LoVo (cell line): ENCODE measurements at places on chromosomes 13 and 19.

GRCh38 chr13:41565846-41566245 lies 108.5 kb downstream of the RGCC start:
- no peak for DNase-seq

DNA sequence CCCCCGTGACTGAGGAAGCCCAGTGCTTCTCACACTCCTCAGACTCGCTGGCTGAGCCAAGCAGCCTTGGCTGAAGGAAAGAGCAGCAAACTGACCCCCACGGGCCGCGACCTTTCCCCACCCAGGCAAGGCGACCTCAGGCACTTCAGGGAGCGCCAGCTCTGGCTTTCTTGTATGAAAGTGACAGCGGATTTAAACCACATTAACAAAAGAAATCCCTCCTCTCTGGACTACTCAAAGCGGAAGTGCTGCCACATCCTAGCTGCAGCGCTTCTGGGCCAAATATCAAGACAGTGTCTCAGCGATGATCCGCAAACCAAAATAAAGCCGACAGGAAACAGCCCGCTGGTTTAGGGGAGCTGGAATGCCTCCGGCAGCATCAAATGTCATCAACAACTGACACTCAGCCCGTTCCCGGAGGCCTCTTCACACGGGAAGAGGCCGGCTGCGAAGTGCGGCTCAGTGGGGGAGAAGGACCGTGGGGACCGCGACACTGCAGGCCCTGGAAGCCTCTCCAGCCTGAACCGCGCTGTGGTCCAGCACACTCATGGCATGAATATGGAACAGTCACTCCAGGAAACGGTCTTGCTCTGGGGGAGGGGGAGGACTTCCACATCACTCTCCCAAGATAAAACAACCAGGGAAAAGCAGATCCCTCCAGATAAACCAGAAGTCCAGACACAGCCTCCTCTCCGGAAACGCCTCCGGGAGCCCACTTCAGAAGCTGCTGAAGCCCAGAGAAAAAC lies 1.4 kb downstream of the RASA3 start:
- no peak for DNase-seq

DNA sequence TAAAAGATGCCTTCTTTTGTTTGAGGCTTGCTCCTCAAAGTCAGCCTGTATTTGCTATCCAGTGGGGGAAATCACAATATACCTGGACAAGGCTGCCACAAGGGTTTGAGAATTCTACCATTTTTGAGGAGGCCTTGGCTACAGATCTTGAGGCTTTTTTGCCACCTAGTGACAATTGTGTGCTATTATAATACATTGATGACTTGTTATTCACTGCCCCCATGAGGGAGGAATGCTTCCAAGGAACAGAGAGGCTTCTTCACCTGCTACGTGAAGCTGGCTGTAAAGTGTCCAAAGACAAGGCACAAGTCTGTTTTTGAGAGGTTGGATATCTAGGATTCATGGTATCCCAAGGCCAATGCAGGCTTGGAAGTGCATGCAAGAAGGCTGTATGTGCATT lies 72.5 kb downstream of the ZNF708 start:
- no peak for DNase-seq

DNA sequence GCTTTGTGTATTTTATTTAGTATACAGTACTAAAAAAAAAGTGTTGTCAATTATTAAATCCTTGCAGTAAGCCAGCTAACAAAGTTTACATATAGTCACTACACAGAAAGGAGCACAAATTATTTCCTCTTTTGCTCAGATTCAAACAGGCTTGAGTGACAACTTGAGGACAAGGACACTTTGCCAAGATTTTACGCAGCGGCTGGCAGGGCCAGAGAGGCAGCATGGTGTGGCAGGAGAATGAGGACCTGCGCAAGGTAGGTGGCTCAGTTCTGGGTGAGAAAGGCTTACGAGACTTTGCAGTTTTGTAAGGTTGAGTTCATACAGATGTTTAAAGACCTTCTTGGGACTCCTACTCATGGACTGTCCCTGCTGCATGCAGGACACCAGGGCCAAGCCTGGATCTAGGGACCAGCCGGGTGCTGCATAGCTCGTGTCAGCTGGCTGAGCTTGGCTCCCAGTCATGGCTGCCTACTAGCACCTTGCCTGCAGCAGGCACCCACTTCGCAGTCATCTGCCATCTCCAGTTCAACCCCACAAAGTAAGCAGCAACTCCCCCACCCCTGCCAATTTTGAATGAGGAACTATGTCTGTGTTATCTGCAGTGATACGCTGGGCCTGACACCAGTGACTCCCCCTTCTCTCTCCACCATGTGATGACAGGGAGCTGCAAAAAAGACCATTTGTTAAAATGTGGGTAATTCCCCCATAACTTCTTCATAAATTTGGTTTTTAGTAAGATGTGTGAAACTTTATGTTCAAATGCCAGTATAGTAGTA lies 3.7 kb upstream of the TUBA3C start:
- DNase-seq, result no peak

DNA sequence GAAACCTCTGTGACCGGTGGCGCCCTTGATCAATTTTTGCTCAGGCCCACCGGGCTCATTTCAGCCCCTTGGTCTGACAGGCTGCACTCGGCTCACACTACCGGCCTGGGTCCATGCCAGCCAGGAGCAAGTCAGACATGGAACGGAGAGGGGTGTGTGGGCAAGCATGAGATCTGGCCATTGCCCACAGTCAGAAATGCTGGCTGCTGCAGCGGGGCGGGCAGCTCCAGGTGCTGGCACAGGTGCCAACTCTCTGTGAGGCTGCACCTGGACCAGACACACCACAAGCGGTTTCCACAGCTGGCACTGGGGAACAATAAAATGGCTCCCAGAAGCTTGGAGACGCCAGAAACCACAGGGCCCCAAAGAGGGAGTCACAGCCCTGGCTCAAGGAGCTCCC lies 43.6 kb upstream of the LPAR6 start:
- no peak for DNase-seq

- DNase-seq, result peak; percentile 85
Measured at GRCh38 chr19:41144403-41144802, 30.2 kb downstream of the CYP2F1 start.

- DNase-seq, result peak; percentile 83
Measured at GRCh38 chr13:41696163-41697003, 239.0 kb downstream of the RGCC start.

GRCh38 chr19:48965040-48965805 lies at the start of gene FTL:
TSS of gene FTL (plus strand) at chr19:48965309. CDS start at chr19:48965508, 199 bp downstream.
- DNase-seq, result peak; percentile 94

GRCh38 chr13:31045286-31046081 lies 113.0 kb downstream of the TEX26 start:
- peak; percentile 92 for DNase-seq

GRCh38 chr13:31774186-31774750 lies 34.9 kb downstream of the RXFP2 start:
- DNase-seq, result no peak

DNA sequence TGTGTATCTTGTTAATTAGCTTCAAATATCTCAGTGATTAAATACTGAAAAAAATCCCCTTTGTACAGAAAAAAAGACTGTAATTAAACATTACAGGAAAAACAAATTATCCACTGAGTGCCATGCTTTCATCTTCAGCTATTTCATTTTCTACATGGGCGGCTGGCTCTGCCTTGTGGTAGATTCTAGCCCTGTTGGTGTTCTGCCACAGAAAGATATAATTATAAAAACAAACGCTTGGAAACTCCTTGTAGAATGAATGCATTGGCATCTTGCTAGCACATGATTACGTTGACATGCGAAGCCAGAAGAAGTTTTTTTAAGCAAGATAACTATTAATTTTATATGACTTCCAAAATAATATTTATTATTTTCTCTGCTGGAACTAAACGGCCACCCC lies 496.8 kb downstream of the MYO16 start:
- no peak for DNase-seq

GRCh38 chr13:107900775-107901174 lies 314.6 kb downstream of the LIG4 start:
- DNase-seq, result no peak

GRCh38 chr19:28686756-28687155 lies 526.2 kb downstream of the UQCRFS1 start:
- no peak for DNase-seq

DNA sequence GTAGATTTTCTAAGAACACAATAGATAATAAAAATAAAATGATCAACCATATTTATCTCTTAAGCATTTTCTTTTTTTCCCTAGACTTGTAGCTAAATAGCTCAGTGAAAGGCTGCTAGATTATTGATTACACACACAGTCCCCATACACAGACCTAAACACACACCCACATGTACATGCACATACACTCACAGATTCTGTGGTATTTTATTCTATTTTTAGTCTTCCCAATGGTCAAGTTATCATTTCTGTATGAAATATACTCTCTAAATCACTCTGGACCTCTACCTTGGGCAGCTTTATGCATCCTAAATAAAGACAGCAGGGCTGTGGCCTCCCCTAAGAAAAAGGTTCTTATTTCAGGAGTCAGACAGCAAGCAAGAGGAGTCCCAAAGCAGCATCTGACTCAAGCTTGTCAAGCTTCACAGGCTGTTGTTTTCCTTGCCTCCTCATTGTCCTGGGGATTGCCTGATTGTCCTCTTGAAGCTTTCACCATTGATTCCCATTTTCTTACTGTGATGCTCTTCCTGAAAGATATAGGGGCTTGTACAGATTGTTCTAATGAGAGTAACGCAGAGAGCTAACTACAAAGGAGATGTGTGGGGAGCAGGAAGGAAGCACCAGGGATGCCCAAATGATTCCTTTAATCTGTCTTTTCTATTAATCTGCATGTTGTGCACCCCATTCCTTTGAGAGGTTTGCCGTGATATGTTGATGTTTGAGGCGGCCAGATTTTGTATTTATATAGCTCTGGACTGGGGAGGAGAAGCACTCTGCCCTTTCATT lies 986.5 kb downstream of the PCDH17 start:
- DNase-seq, result no peak

GRCh38 chr19:18310966-18311365 lies 11.9 kb downstream of the LSM4 start:
- no peak for DNase-seq

DNA sequence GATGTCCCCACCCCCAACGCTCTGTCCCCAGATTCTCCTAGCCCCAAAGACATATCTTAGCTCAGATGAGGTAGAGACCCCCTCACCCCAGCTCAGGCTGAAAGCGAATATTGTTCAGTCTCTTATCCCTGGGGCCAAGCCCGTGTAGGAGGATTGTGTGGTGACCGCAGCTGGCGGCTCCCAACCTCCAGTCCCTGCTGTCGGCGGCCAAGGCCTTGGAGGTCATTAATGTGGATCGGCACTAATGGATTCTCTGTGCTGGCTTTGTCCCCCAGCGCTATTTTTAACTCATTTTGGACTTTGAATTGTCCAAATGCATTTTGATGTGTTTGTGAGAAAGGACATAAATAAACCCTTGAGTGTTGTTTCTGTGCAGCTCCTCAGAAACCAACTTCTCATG lies 124.2 kb downstream of the UQCRFS1 start:
- DNase-seq, result no peak

DNA sequence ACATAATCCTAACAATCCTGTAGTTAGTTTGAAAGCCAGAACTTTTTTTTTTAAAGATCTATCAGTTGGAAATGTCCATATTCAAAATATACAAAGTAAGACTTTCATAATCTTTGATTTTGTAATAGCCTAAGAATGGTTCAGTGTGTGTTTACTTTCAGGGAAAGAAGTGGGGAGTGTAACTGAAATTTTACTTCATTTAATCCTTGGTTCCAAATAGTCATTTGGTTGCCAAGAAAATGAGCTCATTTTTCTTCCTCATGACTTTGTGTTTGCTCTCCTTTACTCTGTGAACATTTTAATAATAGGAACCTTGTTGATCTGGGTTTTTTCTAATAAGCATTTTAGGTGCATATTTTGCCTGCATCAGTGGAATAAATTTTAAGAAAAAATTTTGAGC lies 278.8 kb downstream of the SLITRK6 start:
- DNase-seq, result no peak

DNA sequence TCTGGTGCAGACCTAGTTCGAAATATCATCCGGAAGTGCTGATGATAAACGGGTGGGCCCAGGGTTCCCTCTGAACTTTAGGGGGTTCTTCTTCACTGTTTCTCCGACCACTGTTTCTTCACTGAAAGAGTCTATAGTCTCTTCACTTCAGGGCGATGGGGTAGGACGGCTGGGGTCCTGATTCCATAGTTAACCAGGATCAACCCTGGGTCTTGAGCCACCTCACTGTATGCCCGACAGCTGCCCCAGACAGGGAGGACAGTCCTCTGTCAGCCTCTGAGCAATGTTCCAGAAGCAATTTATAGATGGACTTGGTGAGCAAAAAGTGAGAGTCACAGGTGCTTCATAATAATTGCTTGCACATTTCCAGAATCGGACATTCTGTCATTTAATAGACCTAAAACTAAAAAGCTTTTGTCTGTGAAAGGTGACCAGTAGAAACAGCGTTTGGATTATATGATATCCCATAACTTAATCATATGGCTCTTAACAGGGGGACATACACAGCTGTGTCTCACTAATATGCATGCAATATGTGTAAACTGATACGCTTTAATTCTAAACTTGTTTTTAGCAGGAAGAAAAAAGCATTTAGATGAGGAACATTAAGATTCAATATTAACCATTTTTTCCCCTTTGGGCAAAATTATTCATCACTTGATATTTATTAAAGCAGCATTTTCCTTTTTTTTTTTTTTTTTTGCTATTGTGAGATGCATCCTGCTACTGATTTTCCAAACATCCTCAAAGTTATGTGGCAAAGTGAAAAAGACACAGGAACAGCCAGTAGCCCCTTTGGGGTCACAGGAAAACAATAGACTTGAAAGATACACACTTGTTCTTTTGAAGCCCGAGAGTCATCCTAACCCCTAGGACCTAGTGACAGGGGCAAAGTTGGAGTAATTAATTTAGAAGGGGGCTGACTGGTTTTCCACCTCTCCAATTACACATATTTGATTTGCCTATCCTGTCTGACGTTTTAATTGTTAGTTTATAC lies 277.0 kb downstream of the ZNF536 start:
- no peak for DNase-seq

DNA sequence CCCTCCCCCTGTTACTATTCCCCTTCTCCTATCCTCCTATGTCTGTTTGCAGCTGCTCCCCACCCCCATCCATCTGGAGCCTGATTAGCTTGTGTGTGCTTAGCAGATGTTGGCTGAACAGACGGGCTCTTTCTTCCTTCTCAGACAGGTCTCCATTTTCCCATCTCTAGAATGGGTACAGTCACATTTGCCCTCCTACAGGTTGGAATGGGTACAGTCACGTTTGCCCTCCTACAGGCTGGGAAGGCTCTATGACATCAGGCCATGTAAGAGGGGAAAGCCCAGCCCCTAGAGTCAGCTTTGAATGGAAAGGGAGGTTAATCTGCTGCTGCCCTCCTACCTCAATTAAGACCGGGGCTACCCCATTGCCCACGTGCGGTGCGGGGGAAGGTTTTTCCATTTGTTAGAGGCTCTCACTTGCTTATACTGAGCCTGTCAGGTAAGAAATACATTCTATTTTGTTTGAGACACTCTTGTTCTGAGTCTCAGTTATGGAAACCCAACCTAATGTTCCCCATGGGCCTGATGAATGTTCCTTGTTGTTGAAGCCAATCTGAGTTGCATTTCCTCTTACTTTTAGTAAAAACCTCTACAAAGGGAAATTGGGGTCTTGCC lies 2.2 kb upstream of the CLEC17A start:
- no peak for DNase-seq

GRCh38 chr13:52775511-52775910 lies 35.9 kb upstream of the CNMD start:
- no peak for DNase-seq
